NK-92 treated with Interleukin-12 subunit alpha and Interleukin-12 subunit beta, amount 100 ng/mL, for 24 hours (cell line): ENCODE measurements at places on chromosomes 6 and 20.

- no peak for DNase-seq
Observed at GRCh38 chr6:74356391-74356790, 660.4 kb downstream of the CD109 start.

- no peak for DNase-seq
Observed at GRCh38 chr6:45470131-45470738, 92.5 kb upstream of the SUPT3H start.

DNA sequence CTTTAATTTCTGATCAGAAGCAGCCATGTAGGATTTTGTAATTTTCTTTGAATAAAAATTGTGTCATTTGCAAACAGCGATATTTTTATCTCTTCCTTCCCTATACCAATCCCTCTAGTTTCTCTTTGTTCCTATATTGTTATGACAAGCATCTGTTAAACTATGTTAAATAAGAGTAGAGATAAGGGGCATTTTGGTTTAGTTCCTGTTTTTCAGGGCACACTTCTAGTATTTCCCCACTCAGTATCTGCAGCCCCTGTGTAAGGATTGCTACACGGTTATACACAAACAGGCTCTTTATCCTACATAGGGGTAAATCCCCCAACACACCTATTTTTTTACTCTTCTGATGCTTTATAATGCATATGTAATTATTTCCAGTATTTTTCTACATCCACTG is 42.1 kb downstream of the TRERF1 start:
- no peak for DNase-seq

GRCh38 chr6:89729818-89730217 is 89.8 kb downstream of the MDN1 start:
- DNase-seq: no peak

DNA sequence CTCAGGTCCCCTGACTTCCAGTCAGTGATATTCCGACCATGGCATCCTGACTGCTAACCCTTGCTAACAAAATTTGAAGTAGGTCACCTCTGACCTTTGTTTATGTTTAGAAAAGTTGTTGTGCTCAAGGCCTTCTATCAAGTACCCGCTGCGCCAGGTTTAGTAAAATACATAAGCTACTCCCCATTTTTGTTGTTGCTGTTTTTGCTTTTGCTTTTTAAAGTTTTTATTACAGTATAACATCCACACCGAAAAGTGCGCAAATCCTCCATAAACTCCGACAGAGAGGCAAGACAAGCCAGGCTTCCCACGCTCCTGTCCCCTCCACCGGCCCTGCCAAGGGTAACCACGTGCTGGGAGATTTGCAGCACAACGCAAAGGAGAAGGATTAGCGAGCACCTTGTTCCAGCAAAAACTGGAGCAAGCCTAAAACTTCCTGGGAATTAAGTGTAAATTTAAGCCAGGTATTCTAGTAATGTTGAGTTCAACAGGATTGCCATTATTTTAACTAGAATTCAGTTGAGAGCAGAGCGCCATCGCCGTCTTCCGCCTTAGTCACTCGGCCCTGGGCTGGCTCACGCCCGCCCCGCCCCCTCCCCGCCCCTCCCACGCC is 17.8 kb upstream of the HMGN4 start:
- peak; percentile 34 for DNase-seq

- no peak for DNase-seq
Observed at GRCh38 chr6:57075092-57075491, 14.9 kb upstream of the ZNF451 start.

GRCh38 chr6:148971031-148971927 is 224.4 kb downstream of the UST start:
- no peak for DNase-seq

DNA sequence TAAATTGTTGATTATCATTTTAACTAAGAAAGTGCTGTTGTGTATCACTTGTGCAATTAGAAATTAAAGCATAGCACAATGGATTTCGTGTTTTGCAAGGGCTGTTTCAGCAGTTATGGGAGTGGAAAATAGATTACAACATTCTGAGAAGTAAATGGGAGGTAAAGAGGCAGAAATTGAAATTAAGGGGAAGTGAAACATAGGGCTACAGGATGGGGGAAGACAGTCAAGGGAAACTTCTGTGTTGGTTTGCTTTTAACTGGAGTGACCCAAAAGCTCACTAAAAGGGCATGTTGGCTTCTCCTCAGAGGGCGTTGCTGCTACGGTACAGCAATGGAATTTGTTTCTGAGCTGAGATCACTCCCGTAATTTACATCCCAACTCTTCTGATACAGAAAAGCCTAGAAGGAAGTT is 147.5 kb downstream of the BCAS1 start:
- no peak for DNase-seq

DNA sequence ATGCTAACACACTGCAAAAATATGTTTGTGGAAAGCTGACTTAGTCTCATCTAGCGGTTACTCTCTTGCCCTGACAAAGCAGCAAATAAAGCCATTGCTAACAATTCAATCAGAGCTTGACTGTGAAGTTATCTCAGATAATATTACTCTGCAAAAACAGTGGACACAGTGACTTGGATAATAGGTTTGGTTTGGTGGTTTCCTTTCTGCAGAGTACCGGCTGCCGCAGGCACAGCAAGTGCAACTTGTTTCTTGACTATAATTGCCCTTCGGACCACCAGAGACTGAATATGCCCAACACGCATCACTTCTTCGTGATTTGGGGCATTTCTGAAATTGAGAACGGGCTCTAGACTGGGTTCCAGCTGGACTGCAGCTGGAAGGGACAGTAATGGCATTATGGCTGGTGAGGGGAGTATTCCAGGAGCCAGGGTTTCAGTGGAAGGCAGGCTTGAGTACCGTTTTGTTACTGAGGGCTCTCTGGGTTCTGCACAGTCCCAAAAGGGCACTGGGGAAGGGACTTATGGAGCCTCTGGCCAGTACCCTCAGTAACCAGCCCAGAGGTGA is 40.0 kb downstream of the DSTN start:
- no peak for DNase-seq

GRCh38 chr20:24148372-24148771 is 159.8 kb upstream of the GGTLC1 start:
- DNase-seq: peak; percentile 41

- no peak for DNase-seq
Observed at GRCh38 chr20:38224531-38224930, 36.0 kb downstream of the KIAA1755 start.

GRCh38 chr6:30849903-30850651 is 34.2 kb upstream of the DDR1 start:
- no peak for DNase-seq

DNA sequence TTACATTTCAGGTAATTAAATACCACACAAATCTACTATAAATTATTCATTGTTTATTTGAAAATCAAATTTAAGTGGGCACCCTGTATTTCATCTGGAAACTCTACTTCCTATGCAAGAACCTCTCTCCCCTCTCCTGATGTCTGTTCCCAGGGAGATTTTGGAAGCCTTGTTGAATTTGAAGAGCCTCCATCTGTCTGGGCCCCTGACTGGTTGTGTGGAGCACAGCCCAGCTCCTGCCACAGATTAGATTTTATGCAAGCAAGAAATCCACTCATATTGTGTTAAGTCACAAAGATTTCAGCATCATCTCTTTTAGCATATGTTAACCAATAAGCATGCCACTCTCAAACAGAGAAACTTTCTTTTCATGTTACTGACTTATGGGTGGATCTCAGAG is 451.2 kb downstream of the TFAP2B start:
- DNase-seq: no peak

- DNase-seq: no peak
Observed at GRCh38 chr20:18388860-18389259, 78.0 kb downstream of the DZANK1 start.

- DNase-seq: no peak
Observed at GRCh38 chr20:3233131-3233990, 5.6 kb downstream of the SLC4A11 start.

DNA sequence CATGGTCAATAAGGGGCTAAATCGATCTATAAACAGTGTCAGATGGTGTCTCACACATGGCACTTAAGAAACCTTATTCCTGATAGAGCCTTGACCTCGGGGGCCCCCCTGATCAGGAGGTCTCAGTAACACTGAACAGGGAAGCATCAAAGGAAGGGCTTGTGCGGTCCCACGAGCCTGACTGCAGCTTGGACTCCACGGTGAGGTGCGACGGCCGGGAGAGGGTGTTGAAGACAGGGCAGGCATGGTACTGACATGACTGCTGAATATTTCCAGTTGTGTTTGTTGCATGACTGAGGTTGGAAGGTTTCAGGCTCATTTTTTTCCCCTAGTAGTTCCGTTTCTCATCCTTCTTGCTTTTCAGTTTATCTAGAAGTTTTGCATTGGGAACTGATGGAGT is 107.1 kb upstream of the JAG1 start:
- DNase-seq: no peak

GRCh38 chr20:45329497-45330319 is 18.5 kb downstream of the SDC4 start:
- DNase-seq: no peak

DNA sequence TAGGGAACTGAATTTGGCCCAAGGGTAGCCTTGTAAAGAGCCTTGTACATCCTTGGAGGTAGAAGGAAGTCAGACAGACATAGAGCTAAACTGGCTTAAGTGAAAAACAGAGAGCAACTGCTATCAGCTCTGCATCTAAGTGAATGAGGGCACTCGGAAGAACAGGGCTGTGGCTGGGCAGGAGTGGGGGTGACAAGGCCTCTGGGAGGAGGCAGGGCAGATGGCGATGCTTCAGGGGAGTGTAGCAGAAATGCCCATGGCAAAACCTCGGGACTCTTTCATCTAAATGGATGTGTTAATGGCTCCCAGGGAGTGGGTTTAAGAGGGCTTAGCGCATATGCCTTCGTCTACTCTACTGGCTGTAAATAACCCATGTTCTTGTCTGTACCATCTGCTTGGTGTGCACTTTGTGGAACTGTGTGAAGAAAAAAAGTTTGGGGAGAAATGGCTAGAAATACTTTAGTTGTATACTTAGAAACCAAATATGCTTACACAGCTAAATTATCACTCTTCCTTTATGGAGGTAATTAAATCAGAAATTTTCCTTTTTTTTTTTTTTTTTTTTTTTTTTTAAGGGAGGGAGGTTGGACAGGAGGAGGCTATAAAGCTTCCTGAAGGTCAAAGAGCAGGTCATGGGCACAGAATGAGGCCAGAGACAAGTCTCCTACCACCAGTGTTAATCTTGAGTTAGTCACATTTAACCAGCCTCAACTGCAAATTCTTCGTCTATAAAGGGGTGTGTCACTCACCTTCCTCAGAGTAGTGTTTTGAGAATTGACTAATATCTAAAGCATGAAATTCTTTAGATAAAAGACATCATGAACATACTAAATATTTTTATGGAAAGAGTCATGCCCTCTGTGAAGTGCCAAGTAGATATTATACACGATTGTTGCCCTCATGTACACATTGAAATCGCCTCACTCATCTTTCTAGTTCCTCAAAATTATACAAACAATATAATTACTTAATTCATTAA is 60.9 kb downstream of the FYN start:
- DNase-seq: no peak

DNA sequence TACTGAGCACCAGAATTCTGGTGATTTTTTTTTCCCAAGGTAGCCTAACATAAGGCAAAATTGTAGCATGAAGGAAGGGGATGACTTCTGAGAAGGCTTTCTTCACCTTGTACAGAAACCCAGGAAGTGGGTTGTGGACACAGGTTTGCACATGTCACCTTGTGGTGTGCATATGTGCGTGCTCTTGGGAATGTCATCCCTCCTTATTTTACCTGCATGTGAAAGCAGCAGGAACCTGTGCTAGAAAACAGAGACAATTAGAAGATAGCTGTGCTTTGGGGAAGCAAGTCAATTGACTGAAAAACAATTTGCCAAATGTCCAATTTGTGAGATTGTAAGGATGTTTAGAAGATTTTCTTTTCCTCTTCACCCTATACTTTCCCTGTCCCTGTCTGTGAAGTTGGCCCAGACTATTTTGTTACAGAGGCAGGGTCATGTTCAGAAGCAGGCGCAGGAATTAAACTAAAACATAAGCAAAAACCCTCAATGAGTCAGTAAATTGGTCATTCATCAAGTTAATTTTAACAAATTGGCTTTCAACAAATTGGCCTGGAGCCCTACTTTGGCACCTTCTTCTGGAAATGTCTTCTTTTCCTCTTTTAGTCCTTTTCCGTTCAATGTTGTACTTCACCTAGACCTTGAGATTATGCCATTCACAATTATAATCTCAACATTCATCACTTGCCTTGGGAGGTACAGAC is 261.2 kb downstream of the ADGB start:
- DNase-seq: no peak

DNA sequence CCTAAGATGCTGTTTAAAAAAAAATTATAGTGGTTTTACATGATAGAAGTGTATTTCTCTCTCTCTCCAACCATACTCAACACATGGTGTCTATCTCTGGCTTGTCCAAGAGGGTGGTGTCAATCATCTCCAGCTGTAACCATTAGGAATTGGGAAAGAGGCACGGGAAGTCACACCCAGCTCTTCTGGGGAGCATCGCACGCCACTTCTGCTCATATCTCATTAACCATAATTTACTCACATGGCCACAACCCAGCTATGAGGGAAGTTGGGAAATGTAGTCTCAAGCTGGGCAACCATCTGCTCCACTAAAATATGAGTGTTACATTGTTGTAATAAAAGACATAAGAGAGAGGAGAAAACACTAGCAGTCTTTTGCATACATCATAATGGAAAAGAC is 30.4 kb upstream of the TSHZ2 start:
- DNase-seq: no peak

GRCh38 chr20:16671753-16672152 is 58.1 kb upstream of the SNRPB2 start:
- no peak for DNase-seq

DNA sequence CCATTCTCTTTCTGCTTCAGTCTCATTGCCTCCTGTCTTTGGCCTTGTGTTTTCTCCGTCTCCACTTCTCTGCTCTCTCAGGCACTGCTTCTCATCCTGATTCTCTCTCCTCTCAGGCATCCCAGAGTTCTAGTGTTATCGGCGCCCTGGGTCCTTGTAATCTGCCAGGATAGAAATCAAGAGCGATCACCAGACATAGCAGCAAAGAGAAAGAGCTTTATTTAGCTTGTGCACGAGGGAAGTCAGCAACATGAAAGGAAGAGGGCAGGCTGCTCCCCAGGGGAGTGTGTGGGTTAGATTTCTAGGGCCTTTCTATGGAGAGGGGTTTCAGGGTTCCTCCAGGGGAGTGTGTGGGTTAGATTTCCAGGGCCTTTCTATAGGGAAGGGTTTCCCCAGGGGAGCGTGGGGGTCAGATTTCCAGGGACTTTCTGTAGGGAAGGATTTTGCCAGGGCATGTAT is 32.5 kb downstream of the SUN5 start:
- DNase-seq: no peak

GRCh38 chr20:47768016-47768824 is 17.1 kb downstream of the SULF2 start:
- no peak for DNase-seq

- no peak for DNase-seq
Observed at GRCh38 chr6:119241111-119241465, 108.5 kb downstream of the MAN1A1 start.

- DNase-seq: no peak
Observed at GRCh38 chr6:16979677-16980370, 122.0 kb upstream of the STMND1 start.

- DNase-seq: no peak
Observed at GRCh38 chr20:54668271-54669039, 193.1 kb downstream of the DOK5 start.

- DNase-seq: no peak
Observed at GRCh38 chr6:16338577-16339264, 100.3 kb downstream of the GMPR start.

GRCh38 chr6:24710519-24711303 is 8.2 kb downstream of the C6orf62 start:
- DNase-seq: no peak
